ENCODE measurements at places on chromosomes 2 and 18.

DNA sequence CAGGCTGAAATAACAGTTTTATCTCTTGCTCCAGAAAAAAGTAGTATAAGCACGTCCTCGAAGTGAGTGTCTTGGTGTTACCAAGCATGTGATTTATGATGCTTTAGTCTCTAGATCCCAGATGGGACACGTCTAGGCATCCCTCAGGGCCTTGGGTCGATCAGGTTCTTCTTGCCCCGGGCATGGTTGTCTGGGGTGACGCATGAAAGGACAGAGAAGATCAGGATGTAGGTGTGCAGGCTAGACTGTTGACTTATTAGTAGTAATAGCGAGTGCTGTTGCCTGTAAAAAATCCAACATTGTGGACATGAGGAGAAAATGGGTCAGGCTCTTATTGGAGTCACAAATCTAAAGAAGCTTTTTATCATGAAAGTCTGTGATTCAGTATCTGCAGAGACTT is 94.0 kb upstream of the NFU1 start:
- no peak for DNase-seq

GRCh38 chr2:36246320-36246990 is 109.1 kb upstream of the CRIM1 start:
- DNase-seq: no peak

GRCh38 chr2:109320195-109320922 is 191.4 kb downstream of the SH3RF3 start:
- DNase-seq: no peak

- DNase-seq: no peak
Observed at GRCh38 chr2:140863713-140864112, 1267.1 kb downstream of the LRP1B start.

DNA sequence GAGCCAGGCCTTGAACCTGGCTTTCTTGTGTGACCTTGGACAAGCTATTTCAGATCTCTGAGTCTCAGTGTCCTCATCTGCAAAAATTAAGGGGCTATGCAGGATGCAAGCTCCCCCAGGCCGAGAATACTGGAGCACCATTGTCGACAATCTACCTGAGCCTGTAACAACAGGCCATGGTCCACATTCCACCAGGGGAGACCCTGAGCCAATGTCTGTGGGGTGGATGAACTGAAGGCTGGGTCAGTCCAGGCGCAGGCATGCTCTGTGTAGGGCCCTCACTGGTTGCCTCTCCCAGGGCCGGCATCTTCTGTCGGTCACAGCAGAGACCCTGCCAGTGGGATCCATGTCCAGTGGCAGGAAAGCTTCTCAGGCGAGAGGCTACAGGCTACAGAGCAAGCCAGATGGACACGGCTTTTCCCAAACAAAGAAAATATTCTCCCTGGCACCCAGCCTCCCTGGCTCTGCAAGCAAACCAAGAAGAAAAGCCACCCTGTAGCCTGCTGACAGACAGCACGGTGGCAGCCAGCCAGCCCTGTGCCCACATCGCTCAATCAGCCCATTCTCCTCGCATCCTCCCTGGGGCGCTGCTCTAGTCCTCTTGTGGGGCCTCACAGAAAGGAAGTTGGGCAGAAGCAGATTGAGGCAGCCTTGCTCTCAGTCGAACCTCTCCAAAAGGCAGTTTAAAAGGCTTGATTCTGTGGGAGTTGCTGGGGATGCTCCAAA is 48.7 kb upstream of the FZD7 start:
- DNase-seq: no peak

Data from nephron progenitor cell (in vitro differentiated cells).